Hematopoietic multipotent progenitor cell treated with erythropoietin and hydrocortisone succinate and interleukin-3 and kit ligand, for 15 days (in vitro differentiated cells): ENCODE measurements at places on chromosomes 11 and 22.

DNA sequence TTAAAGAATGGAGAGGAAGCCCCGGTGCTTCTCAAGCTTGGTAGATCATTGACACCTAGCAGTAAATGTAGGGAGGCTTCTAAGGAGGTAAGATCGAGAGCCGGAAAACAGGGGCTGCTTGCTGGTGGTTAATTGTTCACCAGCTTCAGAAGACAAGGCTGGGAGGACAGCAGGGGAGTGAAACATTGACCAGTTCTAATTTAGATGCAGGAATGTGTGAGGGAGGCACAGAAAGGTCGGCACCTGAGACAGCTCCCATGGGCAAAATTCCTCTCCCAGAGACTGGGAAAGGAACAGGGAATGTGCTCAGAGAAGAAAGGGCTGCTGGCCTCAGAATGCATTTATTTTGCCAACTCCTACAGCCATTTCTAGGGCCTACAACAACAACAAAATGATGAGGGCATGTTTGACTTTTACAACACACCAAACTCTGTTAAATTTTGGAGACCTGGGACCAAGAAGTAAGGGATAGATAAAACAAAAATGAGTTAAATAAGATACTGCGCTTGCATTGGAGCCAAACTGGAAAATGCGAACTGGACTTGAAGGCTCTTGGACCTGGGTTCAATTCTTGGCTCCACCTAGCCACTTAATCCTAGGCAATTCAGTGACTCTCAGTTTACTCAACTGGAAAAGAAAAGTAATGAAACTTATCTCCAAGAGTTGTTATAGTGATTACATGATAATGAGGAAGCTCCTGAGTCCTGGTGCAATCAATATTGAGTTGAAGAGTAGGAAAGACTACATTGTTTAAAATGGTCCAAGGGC, 31.0 kb downstream of the FZD4 start:
- no peak for DNase-seq

DNA sequence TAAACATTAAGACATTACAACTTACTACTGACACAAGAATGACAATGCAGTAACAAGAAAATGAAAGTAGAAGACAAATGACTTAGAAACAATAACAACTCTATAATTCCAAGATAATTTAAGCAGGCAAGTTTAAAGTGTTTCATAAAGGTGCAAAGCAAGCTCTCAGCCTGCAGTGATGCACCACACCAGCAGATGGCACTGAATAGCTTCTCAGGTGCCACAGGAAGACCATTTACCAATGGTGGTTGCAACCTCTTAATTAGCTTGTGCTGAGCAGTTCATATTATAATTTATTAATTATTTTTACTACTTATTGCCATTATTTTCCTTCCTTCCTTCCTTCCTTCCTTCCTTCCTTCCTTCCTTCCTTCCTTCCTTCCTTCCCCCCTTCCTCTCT, 60.6 kb downstream of the NXPE2 start:
- DNase-seq = peak; percentile 9

GRCh38 chr22:37808294-37808657, 542 bp downstream of the GCAT start:
- DNase-seq = no peak

DNA sequence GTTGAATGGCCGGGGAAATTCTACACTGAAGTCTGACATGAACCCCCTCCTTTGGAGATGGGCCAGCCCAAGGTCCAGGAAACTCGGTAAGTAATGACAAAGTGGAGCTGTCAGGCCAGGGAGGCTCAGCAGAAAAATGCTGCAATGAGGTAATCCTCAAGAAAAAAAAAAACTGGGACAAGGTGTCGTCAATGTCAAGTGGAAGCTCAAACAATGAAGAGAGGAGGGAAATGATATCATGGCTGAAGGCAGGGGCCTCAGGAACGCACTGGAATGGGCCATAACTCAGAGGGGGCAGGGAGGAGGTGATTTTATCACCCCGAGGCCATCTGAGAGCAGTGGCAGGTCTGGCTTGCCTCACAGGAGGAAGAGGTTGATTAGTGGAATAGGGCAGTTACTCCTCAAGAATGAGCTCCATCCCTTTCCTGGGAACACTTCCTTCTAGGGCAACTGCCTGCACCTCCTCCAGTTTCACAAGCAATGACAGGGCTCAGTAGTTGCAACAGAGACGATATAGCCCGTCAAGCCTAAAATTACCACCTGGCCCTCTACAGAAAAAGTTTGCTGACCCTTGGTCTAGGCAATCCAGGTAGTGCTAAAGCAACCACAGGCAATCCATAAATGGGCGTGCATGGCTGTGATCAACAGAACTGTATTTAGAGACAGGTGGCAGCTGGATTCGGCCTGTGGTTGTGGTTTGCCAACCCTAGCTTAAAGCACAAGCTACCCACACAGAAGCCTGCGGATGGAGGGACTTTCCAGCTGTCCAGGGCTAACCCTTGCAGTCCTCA, 65.2 kb downstream of the FBXO7 start:
- no peak for DNase-seq

GRCh38 chr11:13327421-13327820, 49.8 kb downstream of the BMAL1 start:
- DNase-seq = no peak

DNA sequence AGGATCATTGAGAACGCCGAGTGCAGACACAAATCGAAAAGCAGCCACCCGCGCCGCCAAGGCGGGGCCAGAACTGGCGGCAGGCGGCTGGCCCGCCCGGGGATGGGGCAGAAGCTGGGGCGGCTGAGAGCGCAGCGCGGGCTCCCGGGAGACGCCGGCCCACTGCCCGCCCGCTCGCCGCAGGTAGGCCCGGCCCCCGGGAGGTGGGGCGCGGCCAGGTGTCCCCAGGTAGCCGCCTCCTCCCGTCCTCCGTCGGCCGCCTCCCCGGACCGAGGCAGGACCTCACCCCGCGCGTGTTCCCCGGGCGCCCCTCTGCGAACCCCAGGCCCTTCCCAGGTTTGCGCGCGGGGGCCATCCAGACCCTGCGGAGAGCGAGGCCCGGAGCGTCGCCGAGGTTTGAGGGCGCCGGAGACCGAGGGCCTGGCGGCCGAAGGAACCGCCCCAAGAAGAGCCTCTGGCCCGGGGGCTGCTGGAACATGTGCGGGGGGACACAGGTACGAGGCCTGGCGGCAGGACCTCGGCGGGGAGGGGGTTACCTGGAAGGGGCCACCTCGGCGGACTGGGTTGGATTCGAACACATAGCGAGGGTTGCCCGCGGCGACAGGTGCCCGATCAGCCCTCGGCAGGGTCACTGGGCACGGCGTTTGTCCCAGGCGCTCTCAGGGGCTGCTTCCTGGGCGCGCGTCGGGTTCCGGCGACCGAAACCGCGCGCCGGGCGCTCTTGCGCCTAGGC, at the start of gene PRRG4:
PRRG4 (plus strand) TSS at position 248 of the 733 bp plus-strand sequence. CDS start 603 bp downstream, outside the sequence.
- DNase-seq = peak; percentile 42

- no peak for DNase-seq
Observed at GRCh38 chr22:50575426-50575941, 2.7 kb downstream of the CPT1B start.

- peak; percentile 28 for DNase-seq
Observed at GRCh38 chr11:125123947-125124617, 12.7 kb upstream of the TMEM218 start.

GRCh38 chr11:72681226-72682153, 7.3 kb upstream of the PDE2A start:
- DNase-seq = no peak

- DNase-seq = no peak
Observed at GRCh38 chr11:88104408-88104807, 70.8 kb downstream of the RAB38 start.

GRCh38 chr11:2525941-2526807, 81.4 kb downstream of the KCNQ1 start:
- DNase-seq = no peak

GRCh38 chr11:103529181-103529684, 420.0 kb downstream of the DYNC2H1 start:
- no peak for DNase-seq

DNA sequence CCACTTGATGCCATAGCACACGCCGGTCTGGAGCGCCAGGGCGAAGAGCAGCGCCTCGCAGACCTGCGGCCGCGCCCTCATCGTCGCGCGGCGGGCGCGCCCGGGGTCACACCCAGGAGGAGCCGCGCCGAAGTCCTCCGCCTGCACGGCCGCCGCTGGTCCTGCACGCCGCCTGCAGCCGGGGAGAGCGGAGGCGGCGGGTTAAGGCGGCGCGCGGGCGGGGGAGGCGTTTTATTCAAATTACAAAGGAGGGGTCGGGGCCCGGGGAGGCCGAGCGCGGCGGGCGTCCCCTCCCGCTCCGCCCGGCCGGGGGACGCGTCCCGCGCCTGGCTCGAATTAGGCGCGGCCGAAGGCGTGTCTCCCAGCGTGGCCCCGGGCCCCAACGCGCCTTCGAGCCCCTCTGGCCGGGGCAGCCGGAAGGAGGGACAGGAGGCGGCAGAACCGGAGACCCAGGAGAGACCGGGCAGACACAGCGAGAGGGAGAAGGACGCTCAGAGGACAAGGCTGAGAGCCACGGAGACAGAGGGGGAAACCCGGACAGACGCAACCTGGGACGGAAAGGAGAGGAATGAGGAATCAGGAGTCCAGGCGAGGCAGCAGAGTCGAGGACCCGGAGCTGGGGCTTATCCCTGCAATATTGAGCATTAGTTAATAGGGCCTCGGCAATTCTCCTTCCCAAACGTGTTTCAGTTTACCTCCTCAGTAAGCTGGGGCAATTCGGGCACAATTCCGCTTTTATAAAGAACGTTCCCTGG, at the start of gene WNT11:
WNT11 (minus strand) TSS at position 176 of the 755 bp plus-strand sequence; CDS start at position 81, 95 bp downstream.
- DNase-seq = peak; percentile 10

GRCh38 chr11:1772270-1773130, 8.8 kb upstream of the CTSD start:
- DNase-seq = peak; percentile 90

GRCh38 chr11:94794287-94795168, 26.4 kb downstream of the AMOTL1 start:
- no peak for DNase-seq

GRCh38 chr11:35765211-35765610, 102.6 kb downstream of the TRIM44 start:
- DNase-seq = no peak

GRCh38 chr22:48106715-48107259, 1344.3 kb downstream of the TBC1D22A start:
- DNase-seq = no peak

DNA sequence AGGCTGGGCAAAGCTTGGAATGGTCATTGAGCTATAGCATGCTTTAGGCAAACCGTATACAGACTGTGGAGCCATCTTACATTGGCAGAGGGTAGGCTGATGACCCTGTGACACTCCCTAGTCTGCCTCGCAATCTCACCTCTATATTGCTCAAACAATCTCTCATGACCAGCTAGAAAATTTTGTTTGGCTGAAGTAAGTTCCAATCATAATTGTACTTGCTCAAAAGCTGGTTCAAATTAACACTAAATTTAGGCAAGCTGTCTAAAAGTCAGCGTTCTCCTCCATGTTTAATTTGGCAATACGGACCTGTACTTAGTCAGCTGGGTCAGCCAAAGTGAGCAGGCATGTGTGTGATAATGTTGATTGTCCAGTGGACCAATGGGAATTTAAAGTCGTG, 133.0 kb downstream of the SWAP70 start:
- DNase-seq = no peak

GRCh38 chr11:75802913-75803820, 11.8 kb upstream of the UVRAG start:
- DNase-seq = peak; percentile 82

GRCh38 chr11:76742902-76743301, 40.3 kb upstream of the TSKU start:
- DNase-seq = no peak

DNA sequence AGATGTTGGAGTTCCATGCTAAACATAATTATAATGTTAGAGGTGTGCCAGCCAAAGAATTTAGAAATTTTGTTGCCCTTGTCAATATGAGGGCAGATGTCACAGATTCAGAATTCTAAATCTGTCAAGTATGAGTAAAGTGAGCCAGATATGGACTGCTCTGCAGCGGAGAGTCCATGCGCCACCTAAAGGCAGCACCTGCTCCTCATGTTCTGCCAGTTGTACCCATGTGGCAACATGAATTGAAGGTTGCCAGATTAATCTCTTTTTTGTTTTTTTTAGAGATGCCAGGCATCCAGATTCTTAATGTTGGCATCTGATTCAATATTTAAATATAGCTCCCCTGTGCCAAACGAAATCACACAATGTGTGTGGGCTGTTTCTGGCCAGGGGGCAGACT, 678.6 kb upstream of the ANO5 start:
- DNase-seq = no peak

- no peak for DNase-seq
Observed at GRCh38 chr11:126997196-126997595, 3.4 kb downstream of the KIRREL3 start.

GRCh38 chr22:20656516-20656901, 117.4 kb upstream of the SERPIND1 start:
- no peak for DNase-seq

GRCh38 chr11:83523676-83524075, 237.5 kb upstream of the CCDC90B start:
- DNase-seq = no peak

DNA sequence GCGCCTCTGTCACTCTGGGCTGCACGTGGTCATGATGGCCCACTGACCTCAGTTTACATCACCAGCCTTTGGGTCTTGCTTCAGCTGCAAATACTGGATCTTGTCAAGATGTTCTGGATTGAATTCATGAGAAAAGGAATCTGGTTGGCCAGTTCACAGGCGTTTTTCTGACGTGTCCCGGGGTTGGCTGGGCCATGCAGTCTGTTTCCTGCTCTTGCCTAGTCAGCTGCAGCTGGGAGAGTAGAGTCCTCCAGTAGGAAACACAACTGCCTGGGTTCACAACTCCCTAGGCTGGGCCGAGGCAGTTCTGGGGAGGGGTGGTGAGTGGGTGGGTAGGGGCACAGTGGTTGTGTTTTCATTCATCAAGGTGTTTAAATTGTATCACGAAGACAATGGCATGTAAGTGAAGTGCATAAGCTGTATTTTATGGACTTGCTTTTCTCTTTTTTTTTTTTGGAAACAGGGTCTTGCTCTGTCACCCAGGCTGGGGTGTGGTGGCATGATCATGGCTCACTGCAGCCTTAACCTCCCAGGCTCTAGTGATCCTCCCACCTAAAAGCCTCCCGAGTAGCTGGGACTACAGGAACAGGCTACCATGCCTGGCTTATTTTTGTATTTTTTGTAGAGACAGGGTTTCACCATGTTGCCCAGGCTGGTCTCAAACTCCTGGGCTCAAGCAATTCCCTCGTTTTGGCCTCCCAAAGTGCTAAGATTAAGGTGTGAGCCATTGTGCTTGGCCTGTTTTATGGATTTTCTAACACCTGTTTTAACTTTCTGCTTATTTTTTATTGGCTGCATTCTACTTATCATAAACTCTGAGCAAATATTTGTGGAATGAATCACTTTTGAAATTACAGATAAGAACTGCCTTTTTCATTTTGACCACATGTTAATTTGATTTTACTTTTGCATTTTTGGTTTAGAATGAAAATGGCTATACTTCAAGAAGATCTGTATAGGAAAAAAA, 54.0 kb upstream of the PITPNB start:
- no peak for DNase-seq

- DNase-seq = no peak
Observed at GRCh38 chr11:124214027-124214426, 26.9 kb upstream of the OR8G1 start.
